ENCODE measurements at places on chromosomes 16 and 17. TPM values are rescaled to one million over a fixed set of nuclear protein-coding genes. Genes with fewer than 3 reads are reported as not detected.
A peak's percentile ranks its signal among the peaks of the same experiment; 100 is the strongest.

DNA sequence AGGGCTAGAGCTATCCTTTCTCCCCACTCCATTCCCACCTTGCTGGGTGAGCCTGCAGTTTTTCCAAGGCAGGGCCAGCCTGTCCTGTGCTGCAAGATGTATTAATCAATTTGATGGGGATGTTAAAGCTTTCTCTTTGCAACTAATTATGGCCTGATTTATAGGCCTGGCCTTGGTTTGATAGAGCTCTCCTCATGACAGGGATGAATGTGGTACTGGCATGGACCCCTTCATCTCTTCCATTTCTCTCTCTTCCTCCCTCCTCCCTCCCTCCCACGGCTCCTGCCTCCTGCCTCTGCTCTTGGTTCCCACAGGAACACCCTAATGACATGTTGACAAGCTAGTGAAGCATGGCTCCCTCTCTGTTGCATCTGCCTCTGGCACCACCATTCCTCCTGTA, 47.2 kb upstream of the SKAP1 start:
- no peak for DNase-seq

GRCh38 chr16:70331588-70332358, 14.9 kb upstream of the DDX19A start:
- DNase-seq, result peak; percentile 65

DNA sequence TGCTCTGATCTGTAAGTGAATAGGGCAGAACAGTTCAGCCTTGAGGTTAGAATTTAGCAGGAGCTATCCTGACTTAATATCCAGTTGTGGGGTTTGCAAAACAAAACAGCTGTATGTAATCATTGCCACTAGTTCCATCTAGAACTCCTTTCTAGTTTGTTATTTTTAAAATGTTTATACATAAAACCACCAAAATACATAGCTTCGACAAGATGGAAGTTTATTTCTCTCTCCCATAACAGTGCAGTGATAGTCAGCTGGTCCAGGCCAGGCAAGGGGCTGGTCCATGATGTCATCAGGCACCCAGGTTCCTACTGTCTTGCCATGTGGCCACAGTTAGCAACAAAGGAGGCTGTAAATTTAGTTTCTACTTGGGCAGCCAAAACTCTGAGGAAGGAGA, 10.5 kb upstream of the PLK1 start:
- DNase-seq, result no peak

- no peak for DNase-seq
Observed at GRCh38 chr16:1078579-1079021, 6.1 kb downstream of the SSTR5 start.

DNA sequence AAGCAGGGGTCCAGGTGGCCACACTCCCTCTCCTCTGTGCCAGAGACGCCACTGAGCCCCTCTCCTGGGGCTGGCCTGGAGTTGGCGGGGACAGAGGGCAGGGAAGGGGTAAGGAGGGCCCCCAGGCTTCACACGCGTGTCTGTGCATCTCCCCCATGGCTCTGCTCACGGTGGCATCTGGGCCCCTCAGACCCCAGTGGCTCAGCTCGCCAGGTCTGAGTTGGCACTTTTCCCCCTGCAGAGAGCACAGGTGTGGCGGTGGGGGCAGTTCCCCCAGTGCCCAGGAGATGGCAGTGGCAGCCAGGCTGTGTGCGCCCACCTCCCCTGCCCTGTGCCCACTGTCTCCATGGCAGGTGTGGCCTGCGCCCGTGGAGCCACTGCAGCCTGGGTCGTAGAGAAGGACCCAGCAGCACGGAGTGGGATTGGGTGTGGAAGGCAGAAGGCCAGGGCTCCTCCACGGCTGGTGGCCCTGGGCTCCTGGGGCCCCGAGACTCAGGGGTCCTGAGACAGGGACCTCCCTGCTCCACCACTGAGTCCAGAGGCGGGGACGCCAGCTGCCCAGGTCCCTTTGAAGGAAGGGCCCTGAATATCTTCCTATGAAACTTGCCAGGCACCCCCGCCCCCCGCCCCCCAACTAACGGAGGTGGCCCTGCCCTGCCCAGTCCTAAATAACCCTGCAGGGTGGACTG, 4.3 kb upstream of the APRT start:
- peak; percentile 86 for DNase-seq

DNA sequence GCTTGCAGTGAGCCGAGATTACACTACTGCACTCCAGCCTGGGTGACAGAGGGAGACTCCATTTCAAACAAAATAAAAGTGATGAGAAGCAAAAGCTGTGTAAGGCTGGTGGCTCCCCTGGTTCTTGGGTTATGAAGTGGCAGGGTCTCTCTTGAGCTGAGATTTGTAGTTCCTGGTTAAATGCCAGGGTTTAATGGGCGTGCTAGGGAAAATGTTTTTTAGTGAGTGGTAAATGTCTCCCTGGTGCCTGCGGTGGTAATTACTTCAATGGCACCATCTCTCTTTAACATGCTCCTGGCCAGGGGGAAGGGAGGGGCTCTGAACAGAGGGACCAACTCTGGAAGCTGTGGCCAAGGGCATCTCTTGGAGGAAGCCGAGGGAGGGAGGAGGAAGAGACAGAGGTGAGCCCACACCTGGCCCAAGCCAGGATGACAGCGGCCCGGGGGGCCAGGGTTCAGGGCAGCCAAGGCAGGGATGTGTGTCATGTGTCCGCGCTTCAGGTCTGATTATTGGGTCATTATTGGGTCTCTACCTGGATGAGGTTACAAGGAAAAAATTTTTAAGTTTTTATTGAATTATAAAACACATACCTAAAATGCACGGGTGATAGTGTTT, 17.8 kb upstream of the RPL38 start:
- no peak for DNase-seq

GRCh38 chr17:21297597-21297996, 13.1 kb downstream of the MAP2K3 start:
- DNase-seq, result no peak

GRCh38 chr17:42413464-42414040, 9.5 kb downstream of the CAVIN1 start:
- no peak for DNase-seq

- no peak for DNase-seq
Observed at GRCh38 chr17:51091635-51092034, 29.0 kb downstream of the SPAG9 start.

DNA sequence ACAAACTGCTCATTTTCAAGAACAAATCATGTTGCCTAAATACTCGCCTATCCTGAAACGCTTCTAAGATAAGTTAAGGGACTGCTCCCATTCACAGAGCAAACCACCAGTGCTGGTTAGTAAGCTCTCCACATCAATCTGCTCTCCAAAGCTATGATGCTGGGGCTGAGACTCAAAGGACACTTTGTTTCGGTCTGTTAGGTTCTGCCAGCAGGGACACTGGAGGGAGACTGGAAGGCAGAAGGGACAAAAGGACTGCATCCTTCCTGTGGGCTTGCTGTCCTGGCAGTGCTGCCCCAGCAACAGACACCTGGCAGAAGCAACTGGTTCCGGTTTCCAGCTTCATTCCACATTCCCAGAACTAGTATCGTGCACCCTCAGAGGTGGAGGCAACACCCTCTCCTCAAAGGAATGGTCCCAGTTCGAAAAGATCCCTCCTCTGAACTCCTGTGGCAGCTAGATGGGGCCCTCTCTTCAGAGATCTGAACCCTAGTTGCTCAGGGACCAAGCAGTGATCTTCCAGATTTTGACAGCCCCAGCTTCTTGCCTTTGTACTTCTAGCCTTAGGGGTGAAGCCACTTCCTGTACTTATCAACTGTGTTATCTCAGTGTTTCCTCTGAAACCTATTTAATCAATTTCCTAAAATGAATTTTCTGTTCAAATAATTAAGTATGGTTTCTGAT, 73.4 kb upstream of the GSG1L start:
- peak; percentile 85 for DNase-seq

DNA sequence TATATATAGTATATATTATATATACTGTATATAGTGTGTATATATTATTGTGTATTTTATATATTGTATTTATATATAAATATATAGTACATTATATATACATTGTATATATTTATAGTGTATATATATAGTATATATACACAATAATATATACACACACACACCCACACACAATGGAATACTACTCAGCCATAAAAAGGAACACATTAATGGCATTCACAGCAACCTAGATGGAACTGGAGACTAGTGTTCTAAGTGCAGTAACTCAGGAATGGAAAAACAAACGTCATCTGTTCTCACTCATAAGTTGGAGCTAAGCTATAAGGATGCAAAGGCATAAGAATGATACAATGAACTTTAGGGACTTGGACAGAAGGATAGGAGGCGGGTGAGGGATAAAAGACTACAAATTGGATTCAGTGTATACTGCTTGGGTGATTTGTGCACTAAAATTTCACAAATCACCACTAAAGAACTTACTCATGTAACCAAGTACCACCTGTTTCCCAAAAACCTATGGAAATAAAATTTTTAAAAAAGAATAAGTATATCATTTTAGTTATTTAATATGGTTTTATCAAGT, 201.9 kb upstream of the CDH11 start:
- DNase-seq, result no peak

DNA sequence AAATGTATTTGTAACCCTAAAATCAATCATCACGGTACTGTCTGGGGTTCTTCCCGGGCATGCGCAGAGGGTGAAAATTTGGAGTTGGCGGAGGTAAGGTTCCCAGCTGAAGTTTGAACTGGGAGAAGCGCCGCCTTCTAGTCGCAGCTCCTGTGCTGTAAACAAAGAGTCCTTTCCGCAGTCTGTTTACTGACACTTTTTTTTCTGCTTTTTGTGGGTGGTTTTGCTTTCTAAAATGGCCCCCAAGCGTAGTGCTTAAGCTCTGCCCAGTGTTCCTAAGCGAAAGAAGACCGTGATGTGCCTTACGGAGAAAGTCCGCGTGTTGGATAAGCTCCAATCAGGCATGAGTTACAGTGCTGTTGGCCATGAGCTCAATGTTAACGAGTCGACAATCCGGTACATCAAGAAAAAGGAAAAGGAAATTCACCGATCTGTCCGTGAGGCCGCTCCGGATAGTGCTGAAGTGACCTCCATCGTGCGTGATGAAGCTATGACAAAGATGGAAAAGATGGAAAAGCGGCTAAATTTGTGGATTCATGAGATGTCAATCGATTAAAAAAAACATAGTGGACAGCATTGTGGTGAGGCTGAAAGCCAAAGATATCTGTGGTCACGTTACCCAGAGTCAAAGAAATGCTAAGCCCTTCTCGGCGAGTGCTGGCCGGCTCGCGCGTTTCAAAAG, 570 bp upstream of the CFDP1 start:
- peak; percentile 93 for DNase-seq

Gene CLEC18A
- total RNA-seq, result 0.26 TPM

- no peak for DNase-seq
Observed at GRCh38 chr17:75688209-75688825, 21.2 kb downstream of the SAP30BP start.

DNA sequence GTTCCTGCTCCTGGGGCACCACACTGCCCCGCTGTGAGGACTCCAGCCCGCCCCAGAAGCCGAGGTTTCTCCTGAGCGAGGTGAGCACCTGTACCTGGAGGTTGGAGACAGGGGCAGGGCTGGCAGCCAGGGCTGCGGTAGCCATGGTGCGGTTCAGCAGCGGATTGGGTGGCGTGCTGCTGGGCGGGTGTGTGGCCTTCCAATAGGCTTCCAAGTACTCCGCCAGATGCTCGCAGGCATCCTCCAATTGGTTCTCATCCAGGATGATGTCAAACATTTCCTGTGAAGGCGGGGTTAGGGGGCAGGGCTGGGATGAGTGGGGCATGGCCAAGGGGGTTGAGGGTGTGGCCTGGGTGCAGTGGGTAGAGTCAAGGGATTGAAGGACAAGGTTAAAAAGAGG, 11.3 kb upstream of the ARL5C start:
- DNase-seq, result no peak

Gene ZMYND15
- total RNA-seq, result not detected

Gene JMJD6
- total RNA-seq, result 86.3 TPM

Gene KRT17
- total RNA-seq, result not detected

DNA sequence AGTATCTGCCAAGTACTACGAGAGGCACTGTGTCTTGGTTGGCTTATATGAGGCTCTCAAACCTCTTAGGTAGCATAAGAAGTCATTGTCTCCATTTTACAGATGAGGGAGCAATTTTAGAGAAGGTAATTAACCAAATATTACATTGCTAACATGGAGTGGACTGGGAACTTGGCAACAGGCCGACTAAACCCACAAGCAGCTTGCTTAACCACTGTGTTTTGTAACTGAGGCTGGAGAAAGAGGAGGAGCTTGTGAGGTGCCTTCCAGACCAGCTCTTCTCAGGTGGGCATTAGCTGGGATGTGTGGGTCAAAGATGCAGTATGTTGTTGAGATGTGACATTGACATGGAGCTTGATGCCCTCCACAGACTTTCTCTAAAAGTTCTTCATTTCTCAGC, 835.6 kb upstream of the RBFOX1 start:
- no peak for DNase-seq

GRCh38 chr16:66523861-66524354, 26.0 kb downstream of the TK2 start:
- DNase-seq, result peak; percentile 88

Gene CCL1
- total RNA-seq, result 111 TPM

GRCh38 chr17:76053246-76054111, 18.8 kb downstream of the SRP68 start:
- DNase-seq, result no peak
